EL (cell line): ENCODE measurements at places on chromosomes 3 and 15.

DNA sequence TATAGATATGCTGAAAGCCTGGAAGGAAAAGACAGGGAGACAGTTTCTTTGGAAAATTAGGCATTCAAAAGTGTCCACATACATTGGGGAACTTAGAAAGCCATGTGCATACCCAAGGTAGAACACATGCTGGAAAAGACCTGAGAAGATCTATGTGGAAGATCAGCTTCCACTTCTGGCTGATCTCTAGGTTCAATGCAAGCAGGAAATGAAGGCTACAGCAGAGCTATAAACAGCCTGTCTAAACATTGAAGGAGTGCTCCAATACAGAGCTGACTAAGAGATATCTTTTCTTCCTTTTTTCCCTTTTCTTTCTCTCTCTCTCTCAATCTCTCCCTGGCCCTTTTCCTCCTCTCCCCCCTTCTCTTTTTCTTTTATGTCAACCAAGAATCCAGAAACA is 73.6 kb upstream of the TCF12 start:
- no peak for DNase-seq

DNA sequence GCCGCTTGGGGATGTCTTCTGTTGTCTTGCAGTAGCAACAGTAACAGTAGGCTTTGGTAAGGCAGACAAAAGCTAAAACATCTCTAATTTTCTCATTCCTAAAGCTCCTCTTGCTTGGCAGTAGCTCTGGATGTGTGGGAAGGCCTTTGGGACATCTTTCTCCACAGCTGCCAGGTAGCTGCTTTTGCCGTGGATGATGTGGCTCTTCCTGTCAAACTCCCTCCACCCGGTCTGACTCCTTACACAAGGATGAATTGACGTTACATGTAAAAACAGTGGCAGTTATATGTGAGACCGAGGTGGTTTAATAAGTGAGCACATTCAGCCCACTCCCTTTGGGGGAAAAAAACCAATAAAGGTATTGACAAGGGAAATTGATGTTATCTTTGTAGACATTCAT is 309.1 kb downstream of the TUSC7 start:
- no peak for DNase-seq

GRCh38 chr15:27074179-27074578 is 103.2 kb downstream of the GABRG3 start:
- no peak for DNase-seq

GRCh38 chr15:22806664-22807063 is 20.2 kb downstream of the NIPA1 start:
- no peak for DNase-seq

DNA sequence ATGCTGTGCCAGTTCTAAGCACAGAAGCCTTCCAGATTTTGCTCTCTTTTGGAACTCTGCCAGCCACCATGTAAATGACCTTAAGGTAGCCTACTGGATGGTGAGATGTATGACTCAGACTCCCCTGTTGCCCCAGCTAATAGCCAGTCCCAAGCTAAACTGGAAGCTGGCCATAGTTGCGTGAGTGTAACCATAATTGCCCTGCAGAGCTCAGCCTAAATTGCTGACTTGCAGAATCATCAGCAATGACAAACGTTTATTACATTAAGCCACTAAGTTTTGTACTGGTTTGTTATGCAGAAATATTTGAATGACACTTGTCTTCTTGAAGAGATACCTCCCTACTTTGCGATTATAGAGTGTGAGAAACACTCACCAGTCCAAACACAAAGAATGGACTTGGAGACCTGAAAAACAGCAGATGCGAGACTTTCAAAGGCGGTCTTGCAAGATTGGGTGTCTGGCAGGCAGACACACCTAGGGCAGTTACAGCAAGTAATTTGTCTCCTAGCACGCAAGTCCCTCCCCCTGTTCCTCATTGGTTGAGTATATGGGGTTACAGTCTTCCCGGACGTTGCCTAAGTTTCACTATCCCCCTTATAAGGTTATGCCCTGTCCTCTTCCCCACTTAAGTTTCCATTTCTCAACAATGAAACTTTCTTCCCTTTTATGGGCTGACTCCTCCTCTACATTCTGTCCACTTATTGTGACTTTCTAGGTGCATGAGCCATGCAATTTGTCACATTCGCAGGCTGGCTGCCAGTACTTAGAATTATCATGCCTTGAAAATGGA is 83.6 kb upstream of the XCR1 start:
- DNase-seq: peak; percentile 96

DNA sequence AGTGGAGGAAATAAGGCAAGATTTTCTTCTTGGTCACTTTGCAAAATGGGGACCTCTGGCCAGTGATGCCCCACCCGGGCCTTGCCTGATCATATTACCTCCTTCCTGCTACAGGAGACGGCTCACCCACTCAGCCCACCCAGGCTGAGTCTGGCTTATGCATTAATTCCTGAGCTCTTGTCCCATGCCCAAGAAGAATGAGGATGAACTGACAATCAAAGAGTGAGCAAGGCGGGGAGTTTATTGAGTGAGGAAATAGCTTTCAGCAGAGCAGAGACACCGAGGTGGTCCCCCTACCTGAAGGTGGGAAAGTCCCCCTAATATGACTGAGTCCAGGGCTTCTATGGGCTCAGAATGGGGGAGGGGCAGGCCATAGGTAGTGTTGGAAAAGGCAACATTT is 107.5 kb downstream of the EOMES start:
- no peak for DNase-seq

GRCh38 chr3:142602619-142603385 is 6.6 kb downstream of the PLS1 start:
- no peak for DNase-seq

GRCh38 chr3:126530171-126531050 is 6.5 kb downstream of the CHST13 start:
- DNase-seq: no peak

DNA sequence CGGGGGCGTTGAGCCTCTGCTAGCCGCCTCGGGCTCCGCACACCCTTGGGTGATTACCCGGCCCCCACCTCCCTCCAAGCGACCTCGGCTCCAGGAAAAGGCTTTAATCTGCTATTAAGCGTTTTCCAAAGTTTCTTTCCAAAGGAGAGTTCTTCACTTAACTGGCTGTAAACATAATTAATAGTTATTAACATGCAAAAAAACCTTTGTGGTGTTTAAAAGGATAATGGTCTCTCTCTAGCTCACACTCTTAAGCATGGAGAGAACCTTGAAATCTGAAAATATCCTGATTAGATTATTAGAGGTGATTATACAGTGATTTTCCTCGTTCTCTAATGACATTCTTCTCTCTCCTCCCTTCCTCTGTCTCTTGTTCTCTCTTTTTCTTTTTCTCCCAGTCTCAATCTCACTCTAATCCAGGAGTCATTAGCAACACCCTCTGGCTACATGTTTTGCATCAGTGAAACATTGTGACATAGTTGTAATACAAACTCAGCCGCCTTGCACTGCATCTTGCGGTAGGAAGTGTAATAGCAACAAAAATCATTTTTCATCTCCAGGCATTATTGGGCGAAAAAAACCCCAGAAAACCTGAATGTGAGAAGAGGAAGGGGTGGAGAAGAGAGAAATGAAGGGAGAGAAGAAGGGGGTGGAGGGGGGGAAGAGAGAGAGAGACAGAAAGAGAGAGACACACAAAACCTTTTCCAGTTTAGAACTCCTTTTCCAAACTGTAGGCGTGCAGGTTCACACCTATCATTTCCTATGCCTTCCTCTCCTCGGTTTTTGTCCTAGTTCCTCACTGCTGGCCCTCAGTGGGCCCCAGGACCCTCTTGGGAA is 24.4 kb downstream of the NR2F2 start:
- DNase-seq: peak; percentile 77

- peak; percentile 53 for DNase-seq
Observed at GRCh38 chr3:43378066-43378935, 92.0 kb downstream of the SNRK start.

DNA sequence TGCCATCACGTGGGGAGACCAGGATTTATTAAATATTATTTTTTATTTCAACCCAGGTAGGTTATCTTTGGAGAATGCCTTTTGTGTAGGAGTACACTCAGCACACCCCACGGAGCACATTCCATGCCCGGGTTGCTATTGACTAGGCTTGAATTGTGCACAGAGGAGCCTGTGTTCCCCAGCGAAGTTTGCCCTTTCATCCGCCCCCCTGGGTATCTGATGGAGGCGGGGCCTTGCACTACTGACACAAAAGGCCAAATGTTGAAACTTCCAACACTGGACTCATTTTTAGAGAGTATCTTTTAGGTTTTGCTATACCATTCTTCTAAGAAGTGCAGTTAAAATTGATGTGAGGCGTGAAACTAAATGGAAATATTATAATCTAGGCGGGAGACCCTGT is 39.3 kb upstream of the PPP4R2 start:
- DNase-seq: no peak

DNA sequence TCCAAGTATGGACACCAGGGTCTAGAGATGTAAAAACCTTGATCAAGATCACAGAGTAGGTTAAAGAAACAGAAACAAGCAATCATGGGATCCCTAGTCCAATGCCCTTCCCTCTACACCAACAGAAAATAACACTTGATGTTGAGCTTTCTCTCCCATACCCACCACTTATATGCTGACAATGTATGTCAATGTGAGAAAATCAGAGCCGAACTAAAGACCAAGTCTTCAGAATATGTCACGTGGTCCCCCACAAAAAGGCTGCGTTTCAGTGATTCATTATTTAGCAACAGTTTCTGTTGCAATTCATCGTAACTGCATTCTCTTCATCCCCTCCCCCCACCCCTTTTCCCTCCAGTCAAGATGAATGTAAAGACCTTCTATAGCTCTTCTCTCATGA is 278.9 kb upstream of the STT3B start:
- DNase-seq: no peak

GRCh38 chr3:139020868-139021234 is at the start of gene PRR23B:
PRR23B (minus strand) TSS chr3:139020926; CDS start chr3:139020661, 265 bp downstream.
- no peak for DNase-seq

GRCh38 chr15:61091289-61091616 is 137.8 kb downstream of the RORA start:
- no peak for DNase-seq

- DNase-seq: no peak
Observed at GRCh38 chr3:39322936-39323335, 6.6 kb upstream of the CCR8 start.

GRCh38 chr15:83983634-83984458 is 251.7 kb upstream of the GOLGA6L4 start:
- DNase-seq: no peak
